ENCODE measurements at places on chromosomes 2 and 18. TPM values are rescaled to one million over a fixed set of nuclear protein-coding genes. Genes with fewer than 3 reads are reported as not detected.

The GDF7 gene
- total RNA-seq: 1.2 TPM

DNA sequence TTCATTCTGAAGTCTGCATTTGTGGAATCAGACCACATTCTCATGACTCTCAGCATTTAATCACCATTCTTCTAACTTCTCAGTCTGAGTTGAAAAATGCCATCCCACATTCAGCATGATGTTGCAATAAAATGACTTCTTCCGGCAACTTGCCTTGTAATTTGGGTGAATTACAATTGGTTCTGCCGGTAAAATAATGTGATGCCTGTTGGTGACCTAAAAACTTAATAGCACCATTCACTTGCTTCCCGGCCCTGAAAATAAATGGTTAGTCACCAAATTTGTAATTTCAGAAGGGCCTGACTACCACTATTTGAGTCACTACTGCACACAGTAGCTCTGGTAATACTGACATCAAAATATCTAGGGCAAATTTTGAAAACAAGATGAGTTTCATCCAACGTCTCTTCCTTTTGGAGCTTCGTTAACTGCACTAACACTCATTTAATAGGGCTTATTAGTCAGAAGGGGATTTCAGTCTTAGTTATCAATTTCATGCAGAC lies 637.1 kb upstream of the CHAC2 start:
- no peak for ATAC-seq

The CDK5R2 gene
- 4.6 TPM for total RNA-seq

The CARF gene
- 5.8 TPM for total RNA-seq

- ATAC-seq: no peak
Observed at GRCh38 chr2:63962186-63962585, 57.0 kb downstream of the VPS54 start.

- no peak for ATAC-seq
Observed at GRCh38 chr2:232333361-232334135, 45.0 kb upstream of the ALPP start.

DNA sequence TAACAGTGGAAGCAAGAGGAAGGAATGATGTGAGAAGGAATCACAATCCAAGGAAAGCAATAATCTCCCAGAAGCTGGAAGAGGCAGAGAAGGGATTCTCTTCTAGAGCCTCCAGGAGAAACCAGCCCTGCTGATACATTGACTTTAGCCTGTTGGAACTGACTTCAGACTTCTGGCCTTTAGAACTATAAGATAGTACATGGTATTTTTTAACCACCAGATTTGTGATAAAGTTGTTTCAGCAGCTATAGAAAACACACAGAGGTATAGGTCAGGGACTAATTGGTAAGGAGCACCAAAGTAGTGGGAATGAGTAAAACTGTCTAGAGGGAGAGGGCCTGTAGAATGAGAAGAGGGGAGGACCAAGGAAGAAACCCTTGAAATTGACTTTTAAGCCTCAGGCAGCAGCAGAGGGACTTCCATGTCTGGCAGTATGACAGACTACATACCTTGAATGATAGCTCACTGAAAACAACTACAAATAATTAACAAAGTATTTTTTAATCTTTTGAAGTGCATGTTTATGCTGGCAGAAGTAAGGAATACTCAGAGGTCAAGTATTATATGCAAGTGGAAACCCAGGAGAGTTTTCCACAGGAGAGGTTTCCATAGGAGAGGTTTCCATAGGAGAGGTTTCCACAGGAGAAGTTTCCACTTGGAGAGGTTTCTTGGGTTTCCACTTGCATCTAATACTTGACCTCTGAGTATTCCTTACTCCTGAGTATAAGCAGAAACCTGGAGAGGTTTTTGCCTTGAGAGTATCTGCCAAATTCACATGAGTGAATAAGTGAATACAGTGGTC lies 33.8 kb upstream of the TMEM17 start:
- no peak for ATAC-seq

The CHRNG gene
- 0.50 TPM for total RNA-seq

The GREB1L gene
- total RNA-seq: 39.3 TPM

All from motor neuron (in vitro differentiated cells).